IPS DF 6.9 (cell line): ENCODE measurements at places on chromosomes 11 and 22.
A peak's percentile ranks its signal among the peaks of the same experiment; 100 is the strongest.

- no peak for DNase-seq
These were observed 271.7 kb upstream of the ZC3H12C start for GRCh38 chr11:109821511-109821910.

- DNase-seq = peak; percentile 11
These were observed 603.0 kb upstream of the CADM1 start for GRCh38 chr11:116107229-116107628.

DNA sequence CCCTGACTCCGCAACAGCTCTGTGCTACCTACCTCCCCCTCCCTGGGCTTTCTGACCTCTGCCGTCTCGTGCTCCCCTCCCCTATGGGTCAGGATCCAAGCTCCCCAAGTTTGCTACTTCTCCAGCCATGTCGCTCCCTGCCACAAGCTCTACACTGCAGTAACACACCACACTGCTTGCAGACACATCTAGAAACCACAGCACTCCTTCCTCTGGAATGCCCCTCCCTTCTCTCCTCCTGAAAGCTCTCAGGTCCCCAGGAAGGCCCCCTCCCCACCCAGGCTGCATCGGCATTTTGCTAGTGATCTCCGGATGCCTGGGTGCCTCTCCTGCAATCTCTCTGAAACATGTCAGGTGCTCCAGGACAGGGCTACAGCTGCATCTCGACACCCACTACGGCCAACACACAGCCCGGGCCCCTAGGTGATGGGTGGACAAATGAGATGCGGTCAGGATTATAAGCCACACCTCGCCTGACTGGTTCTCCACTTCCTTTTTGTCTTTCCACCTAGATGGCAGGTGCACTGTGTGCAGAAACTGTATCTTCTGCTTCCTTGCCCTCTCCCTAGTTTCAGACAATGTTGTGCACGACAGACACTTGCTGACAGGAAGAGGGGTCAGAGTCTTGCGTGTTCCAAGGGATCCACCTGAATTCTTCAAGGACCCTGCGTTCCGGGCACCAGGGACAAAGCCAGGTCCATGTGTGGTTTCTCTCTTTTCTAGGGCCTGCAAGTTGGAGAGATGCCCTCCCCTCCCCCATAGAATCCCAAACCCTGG is 22.9 kb downstream of the RPUSD4 start:
- DNase-seq = no peak

- DNase-seq = no peak
These were observed 191.4 kb downstream of the ARHGAP42 start for GRCh38 chr11:100878474-100878873.

GRCh38 chr11:3781423-3781822 is 15.9 kb downstream of the NUP98 start:
- no peak for DNase-seq
